ENCODE measurements at places on chromosomes 1 and 21.

DNA sequence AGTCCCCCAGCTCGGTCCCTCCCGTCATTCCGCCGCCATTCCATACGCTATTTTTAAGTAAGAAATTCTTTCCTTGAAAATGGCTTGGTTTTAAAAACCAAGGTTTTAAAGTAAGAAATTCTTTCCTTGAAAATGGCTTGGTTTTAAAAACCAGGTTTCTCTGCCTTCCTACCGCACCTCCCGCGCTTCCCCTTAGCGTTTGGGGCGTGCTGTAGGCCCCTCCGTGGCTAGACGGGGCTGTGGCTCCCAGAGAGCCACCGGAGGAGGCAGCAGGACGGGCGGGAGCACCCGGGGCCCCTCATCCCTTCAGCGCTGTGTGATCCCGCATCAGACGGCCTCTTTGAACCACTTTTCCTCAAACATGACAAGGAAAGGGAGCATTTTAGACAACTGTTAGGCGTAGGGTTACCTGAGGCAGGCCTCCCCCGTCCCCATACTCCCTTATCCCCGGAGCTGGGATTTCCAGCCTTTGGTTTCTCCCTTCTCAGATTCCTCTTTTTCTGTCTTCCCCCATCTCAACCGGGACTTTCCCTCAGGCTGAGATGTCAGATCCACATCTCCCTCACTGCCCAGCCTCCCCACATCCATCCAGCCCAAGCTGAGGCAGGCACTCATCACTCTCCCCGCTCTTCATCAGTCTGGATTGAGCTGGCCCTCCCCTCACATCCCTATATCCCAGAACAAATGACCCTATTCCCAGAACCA is 541 bp upstream of the CD58 start:
- no peak for DNase-seq

DNA sequence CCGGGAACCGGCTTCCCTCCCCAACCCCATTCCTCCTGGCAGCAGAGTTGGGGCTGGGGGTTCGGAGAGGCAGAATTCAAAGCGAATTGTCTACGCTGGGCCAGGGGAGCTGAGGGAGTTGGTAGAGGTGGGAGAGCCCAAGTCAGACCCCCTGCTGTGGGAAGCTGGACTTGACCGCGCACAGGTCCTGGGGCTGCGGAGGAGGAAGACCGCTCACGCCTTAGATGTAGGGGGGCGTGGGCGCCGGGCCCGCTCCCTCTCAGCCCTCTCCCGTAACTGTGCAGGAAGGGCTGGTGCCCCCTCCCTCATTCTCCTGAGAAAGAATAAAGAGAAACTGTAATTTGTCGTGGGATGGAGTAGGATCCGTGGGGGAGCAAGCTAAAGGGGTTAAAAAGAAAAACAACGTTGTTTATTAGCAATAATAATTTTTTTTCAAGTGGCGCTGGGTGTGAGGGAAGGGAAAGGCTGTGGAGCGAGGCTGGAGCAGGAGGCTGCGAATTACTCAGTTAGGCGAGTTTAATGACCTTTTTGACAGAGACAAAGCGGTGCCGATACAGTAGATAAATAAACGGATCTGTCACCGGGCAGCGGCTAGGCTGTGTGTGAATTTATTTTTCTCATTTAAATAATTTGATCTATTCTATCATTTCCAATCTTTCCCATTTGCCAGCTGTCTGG is 838 bp upstream of the GRIK3 start:
- DNase-seq = no peak

GRCh38 chr1:166705376-166706289 is 133.6 kb upstream of the POGK start:
- DNase-seq = no peak

GRCh38 chr1:94329276-94329675 is 88.9 kb upstream of the ABCD3 start:
- no peak for DNase-seq

GRCh38 chr1:50193002-50193401 is 84.3 kb downstream of the ELAVL4 start:
- DNase-seq = no peak
